Stimulated activated CD8-positive, alpha-beta memory T cell treated with anti-CD3 and anti-CD28 coated beads, Interleukin-15, amount 100 ng/mL, for 48 hours (primary cell): ENCODE measurements at places on chromosomes 3 and 15.

DNA sequence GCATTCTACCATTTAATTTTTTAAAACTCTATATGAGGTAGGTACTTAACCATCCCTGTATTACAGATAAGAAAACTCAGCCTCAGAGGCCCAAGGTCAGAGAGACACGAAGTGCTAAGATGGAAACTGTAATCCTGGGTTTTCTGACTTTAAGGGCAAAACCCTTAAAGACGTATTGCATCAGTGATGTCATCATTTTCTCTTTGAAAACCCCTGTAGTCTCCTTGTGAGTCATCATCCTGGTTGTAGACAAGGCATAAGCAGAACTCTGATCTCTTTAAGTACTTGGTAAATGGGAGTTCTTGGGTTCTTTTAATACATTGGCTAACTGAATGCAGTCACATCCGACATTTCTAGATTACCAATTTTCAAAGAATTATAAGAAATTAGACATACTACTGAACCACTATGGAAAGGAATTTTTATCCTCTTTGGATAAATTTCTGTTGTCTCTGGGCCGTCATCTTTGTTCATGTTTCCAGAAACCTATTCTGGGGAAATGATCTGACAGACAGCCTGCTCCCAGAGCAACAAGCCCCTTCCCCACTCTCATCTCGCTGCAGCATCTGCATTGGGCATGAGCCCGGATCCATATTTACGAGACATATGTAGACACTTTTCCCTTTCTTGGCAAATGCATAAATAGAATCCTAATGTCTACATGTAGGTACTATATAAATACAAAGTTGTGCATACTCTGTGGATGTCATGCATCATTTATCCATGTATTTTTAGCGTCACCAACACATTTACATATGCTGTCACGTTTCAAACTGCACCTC, 48.7 kb upstream of the MDFIC2 start:
- no peak for DNase-seq

DNA sequence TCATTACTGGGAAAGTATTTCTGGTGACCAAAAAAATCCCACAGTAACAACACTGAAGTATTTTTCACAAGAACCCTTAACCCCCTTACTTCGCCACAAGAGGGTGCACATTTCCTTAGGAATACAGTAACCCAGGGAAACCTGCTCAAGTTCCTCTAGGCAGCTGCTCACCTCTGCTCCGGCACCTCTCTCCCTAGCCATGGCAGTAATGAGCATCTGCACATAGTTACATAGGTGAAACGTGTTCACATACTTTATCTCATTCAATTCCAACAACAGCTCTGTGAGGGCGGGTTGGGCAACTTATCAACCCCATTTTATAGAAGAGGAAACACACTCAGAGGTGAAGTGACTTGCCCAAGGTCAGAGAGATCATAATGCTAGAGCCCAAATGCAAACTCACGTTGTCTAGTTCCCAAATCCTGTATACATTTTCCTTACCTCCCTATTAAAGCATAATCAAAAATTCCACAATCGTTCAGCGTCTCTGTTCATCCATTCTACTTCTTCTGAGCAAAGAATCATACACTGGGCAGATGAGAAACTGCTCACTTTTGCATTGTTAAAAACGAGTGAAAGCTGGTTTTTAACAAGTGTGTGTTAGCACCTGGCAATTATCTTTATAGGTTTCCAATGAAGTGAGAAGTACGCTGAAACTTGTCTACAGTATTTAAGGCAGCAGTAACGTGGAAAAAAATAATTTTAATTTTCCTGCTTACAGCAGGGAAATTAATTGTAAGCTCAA, 90.7 kb downstream of the IGF2BP2 start:
- no peak for DNase-seq

GRCh38 chr15:68559345-68560310, 19.2 kb upstream of the CORO2B start:
- peak; percentile 57 for DNase-seq

DNA sequence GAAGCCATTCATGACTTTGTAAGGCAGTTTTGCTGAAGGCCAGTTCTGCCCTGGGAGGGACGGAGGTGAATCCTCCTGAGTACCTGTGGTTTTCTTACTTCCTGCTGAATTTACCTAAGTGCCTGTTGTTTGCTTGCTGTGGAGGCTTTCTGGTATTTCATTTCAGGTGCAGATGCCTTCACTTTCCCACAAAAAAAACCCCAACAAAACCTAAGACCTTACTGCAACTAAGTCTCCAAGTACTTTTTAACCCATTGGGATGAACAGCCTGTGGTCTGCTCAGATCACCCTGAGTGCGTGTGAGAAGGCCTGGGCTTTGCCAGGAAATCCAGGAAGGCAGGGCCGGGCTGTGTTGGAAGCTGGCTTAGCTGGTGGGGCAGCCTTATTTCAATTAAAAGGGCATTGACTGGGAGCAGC, 65.3 kb downstream of the IGF1R start:
- no peak for DNase-seq

DNA sequence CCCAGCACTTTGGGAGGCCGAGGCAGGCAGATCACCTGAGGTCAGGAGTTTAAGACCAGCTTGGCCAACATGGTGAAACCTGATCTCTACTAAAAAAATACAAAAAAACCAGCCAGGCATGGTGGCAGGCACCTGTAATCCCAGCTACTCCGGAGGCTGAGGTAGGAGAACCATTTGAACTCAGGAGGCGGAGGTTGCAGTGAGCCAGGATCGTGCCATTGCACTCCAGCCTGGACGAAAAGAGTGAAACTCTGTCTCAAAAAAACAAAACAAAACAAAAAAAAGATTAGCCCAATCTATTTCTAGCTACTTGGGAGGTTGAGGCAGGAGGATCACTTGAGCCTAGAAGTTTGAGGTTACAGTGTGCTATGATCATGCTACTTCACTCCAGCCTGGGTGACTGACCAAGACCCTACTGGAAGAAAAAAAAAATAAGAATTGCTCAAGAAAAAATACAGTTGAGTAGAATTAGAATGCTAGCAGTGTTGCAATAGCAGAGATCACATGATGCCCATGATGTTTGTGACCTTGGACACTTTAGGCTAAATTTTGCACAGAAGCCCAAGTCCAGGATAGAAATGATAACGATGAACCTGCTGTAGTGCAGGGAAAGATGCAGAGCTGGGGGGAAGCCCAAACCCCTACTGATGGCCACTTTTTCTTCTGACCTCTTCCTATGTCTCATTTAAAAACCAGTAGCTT, 162.2 kb downstream of the LPP start:
- DNase-seq = no peak

GRCh38 chr3:197613199-197613598, 57.4 kb upstream of the BDH1 start:
- no peak for DNase-seq

DNA sequence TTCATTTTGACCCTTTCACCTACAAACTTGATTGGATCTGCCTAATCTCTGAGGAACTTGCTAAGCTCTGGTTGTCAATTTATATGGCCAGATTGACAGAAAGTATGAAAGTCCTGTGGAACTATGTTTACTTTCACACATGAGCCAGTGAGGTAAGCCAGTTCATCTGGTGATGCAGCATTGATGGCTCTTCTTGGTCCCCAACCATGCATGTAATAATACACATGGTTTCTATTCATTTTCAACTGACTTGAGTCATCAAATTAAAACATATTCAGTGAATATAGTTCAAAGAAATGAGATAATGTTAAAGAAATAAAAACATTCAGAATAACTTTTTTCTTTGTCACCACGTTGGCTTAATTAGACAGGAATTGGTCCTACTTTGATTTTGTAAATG, 336.1 kb upstream of the THBS1 start:
- no peak for DNase-seq

DNA sequence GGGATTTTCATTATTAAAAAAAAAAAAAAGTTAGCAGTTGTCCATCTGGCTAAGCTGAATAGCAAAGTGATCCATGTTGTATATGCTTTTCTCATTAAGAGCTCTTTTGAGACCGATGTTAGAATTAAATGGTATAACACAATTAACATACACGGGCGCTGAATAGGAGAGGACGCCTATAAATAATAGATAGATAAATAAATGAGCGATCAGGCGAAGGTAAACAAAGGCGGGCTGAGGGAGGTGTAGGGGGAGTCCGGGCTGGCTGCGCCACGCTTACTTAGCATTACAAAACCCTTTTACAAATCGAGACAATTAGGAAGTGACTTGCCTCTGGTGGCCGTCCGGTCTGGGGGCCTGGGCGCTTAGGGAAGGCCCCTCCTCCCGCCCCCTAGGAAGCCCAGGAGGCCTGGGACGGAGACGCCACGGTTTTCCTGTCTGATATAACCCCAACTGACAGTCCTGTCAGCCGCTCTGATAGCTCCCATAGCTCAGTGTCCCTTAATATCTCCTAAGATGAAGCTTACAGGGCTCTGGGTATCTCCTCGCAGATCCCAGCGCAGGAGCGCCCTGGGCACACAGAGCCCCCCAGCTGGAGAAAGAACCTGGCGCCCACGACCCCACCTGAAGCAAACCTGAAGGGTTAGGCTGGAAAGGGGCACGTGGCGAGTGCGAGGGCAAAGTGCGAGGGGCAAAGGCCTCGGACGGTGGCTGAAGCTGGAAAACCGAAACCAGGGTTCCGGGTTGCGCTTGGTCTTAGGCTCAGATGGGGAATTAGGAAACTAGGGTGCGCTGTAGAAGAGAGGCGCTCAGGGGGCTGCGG, 3.6 kb downstream of the SOX14 start:
- DNase-seq = no peak

GRCh38 chr3:11651900-11652299, 8.2 kb upstream of the VGLL4 start:
- DNase-seq = no peak

DNA sequence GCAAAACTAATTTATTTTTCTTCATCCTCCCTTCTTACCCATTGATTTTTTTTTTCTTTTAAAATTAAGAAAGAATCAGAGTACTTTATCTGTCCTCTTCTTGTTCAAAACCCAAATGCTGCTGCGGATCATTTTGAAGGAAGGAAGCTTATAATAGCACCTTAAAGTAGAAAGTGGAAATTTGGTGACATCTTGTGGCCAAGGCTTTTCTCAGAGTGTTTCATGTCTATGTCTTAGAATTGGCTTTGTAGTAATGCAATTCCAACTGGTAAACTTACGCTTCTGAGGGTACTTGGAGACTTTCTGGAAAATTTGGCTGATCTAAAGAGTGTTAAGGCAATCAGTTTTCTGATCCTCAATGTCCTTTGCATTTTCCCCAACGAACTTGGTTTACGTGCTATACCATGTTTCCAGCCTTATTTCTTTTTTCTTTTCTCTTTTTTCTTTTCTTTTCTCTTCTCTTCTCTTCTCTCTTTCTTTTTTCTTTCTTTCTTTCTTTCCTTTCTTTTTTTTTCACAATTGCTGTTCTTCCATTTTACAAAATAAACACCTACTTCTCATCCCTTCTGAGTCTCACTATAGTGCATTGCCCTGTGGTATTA, 30.7 kb downstream of the C3orf38 start:
- no peak for DNase-seq

DNA sequence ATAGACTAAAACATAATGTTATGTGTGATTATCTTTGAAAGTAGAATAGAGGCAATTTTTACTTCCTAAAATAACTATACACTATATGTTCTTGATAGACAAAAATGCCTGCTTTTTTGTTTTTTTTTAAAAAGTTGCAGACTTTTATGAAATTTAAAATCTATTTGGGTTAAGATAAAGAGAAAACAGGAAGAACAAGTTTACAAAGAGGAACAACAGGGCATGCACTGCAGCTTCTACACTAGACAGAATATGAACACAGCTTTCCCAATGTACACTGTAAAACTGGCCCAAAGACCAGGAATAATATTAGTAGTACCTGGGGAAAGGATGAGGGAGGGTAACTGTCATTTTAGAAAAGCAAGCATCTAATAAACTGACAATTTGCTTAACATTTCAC, 53.7 kb downstream of the NR1I2 start:
- DNase-seq = no peak

DNA sequence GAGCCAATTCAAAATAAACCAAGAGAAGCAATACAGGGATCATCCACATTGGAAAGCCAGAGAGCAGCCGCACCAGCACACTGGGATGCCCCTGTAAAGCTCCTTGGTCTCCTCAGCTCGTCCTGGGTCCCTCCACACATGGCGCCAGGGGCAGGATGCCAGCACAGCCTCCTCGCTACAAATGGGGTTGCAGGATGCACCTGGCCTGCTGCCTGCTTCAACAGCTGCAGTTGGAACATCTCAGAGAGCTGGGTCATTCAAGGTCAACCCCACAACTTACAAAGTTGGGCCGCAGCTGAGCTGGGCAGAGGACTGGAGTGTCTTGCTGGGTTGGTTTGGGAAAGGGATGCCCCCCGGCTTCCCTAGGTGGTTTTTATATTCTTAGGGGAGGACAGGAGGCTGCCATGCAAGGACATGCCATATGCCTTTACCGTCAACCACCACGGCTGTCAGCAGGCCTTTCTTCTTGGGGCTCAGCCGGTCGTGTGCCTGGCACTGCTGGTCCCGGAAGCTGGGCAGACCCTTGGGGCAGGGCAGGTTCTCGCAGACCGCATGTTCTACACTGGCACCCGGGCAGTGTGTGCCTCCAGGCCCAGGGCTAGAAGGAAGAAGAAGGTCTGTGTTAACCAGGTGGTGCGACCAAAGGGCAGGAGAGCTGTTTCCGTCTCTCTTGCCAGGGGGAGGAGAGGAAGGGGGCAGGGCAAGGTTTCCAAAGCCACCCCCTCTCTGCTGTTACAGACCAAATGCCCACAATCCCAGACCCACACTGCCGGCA, 225.2 kb downstream of the ADAMTS17 start:
- DNase-seq = no peak

DNA sequence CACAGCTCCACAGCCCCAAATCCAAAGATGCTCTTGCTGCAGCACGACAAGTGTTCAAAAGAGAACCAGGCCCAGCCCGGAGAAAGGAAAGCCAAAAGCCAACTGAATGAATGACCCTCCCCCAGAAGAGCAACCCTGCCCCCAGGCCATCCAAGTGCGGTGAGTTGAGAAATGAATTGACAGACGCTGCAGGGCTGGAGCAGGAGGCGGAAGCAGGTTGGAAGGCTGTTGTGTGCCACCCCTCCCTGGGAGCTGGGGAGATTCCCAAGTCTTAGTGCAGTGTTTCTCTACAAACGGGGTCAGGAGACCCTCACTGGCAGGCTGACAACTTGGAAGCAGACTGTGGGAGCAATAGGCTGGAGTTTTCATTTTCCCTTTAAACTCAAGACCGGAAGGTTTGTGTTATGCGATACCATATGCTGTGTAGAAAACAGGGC, 3.5 kb upstream of the SPTBN5 start:
- no peak for DNase-seq

- DNase-seq = no peak
Observed at GRCh38 chr3:53536282-53536681, 41.9 kb downstream of the CACNA1D start.

- DNase-seq = no peak
Observed at GRCh38 chr15:67805666-67806516, 19.4 kb upstream of the SKOR1 start.

- no peak for DNase-seq
Observed at GRCh38 chr3:73427048-73427706, 197.6 kb downstream of the PDZRN3 start.

- DNase-seq = no peak
Observed at GRCh38 chr3:117084277-117084676, 374.7 kb downstream of the TUSC7 start.

- DNase-seq = no peak
Observed at GRCh38 chr3:16673530-16673929, 68.3 kb upstream of the DAZL start.

- no peak for DNase-seq
Observed at GRCh38 chr15:45091576-45091975, 22.4 kb downstream of the DUOX2 start.

- DNase-seq = no peak
Observed at GRCh38 chr15:29259233-29259632, 10.4 kb downstream of the NSMCE3 start.

GRCh38 chr3:13866041-13866965, 13.6 kb downstream of the WNT7A start:
- DNase-seq = no peak

- DNase-seq = no peak
Observed at GRCh38 chr3:150691414-150692040, 12.2 kb downstream of the ERICH6 start.

GRCh38 chr3:192953926-192954325, 36.3 kb upstream of the MB21D2 start:
- no peak for DNase-seq
